ENCODE measurements at places on chromosomes 13 and 19.

- H3K27me3 ChIP-seq, result peaks cover 16% of the 10 kb centered on the region
- no peaks in the 10 kb centered on the region for H3K4me1 ChIP-seq
- no peaks in the 10 kb centered on the region for H3K36me3 ChIP-seq
- H3K4me3 ChIP-seq, result no peak overlapping the region
Observed at GRCh38 chr13:33202644-33203169, 82.8 kb downstream of the STARD13 start.

- DNase-seq, result no peak
- H3K27ac ChIP-seq, result no peak overlapping the region
- H3K27me3 ChIP-seq, result no peaks in the 10 kb centered on the region
- no peak overlapping the region for H3K4me3 ChIP-seq
- peaks cover 8% of the 10 kb centered on the region for H3K4me1 ChIP-seq
Observed at GRCh38 chr19:35784503-35785338, 9.4 kb downstream of the ARHGAP33 start.

GRCh38 chr13:74975111-74975510 is 506.9 kb downstream of the TBC1D4 start:
- peaks cover 31% of the 10 kb centered on the region for H3K27me3 ChIP-seq
- DNase-seq, result no peak
- no peak overlapping the region for H3K27ac ChIP-seq
- H3K4me3 ChIP-seq, result no peak overlapping the region

- DNase-seq, result no peak
- H3K4me3 ChIP-seq, result no peak overlapping the region
- H3K27ac ChIP-seq, result no peak overlapping the region
- H3K4me1 ChIP-seq, result no peaks in the 10 kb centered on the region
- H3K36me3 ChIP-seq, result no peaks in the 10 kb centered on the region
Observed at GRCh38 chr13:83508771-83509301, 373.4 kb downstream of the SLITRK1 start.

DNA sequence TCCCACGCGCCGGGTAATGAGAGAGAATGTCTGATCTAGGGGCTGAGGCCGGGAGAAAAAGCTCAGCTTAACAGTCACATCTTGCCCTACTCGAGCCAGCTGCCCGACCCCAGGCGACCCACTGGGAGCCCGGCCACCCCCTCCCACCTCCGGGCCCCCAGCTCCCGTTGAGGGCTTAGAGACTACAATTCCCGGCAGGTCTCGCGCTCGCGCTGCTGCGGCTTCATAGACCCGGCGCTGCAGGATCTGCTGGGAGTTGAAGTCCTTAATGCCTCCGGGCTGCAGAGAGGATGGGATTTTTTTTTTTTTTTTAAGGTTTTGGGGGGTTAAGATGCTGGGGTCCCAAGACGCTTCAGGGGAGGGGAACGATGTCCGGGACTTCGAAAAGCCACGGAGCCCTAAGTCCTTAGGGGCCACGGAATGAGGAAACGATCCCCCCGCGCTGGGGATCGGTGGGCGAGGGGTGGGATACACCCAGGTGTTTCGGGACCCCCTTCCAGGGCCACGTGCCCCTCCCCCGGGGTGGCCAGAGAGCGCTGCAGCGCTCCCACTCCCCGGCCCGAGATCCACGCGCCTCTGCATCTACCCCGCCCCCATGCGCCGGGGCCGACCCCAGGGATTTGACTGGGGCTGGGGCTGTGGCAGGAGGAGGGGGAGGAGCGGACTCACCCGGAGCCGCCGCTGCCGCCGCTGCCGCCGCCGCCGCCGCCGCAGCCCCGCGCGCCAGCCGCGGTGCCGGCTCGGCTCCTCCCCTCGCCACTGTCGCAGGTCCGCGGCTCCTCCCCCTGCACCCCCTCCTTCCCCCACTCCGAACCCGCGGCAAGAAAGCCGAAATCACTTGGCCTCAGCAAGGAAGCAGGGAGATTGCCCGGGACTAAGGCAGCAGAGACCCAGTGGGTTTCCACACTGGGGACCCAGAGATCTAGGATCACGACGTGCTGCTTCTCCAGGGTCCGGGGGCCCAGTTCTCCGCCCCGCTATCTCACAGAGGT is at the start of gene SYT3:
Gene SYT3 (minus strand): TSS at position 761 of the 992 bp plus-strand sequence. CDS start 2,470 bp downstream, outside the sequence.
- no peak for DNase-seq
- no peaks in the 10 kb centered on the region for H3K36me3 ChIP-seq
- H3K4me3 ChIP-seq, result peak within 1 kb of the TSS; percentile 50
- no peak within 1 kb of the TSS for H3K27ac ChIP-seq

GRCh38 chr13:21020176-21020575 is 41.2 kb downstream of the LATS2 start:
- H3K27ac ChIP-seq, result no peak overlapping the region
- H3K4me3 ChIP-seq, result no peak overlapping the region
- no peaks in the 10 kb centered on the region for H3K27me3 ChIP-seq
- DNase-seq, result no peak
- H3K4me1 ChIP-seq, result peaks cover 6% of the 10 kb centered on the region

DNA sequence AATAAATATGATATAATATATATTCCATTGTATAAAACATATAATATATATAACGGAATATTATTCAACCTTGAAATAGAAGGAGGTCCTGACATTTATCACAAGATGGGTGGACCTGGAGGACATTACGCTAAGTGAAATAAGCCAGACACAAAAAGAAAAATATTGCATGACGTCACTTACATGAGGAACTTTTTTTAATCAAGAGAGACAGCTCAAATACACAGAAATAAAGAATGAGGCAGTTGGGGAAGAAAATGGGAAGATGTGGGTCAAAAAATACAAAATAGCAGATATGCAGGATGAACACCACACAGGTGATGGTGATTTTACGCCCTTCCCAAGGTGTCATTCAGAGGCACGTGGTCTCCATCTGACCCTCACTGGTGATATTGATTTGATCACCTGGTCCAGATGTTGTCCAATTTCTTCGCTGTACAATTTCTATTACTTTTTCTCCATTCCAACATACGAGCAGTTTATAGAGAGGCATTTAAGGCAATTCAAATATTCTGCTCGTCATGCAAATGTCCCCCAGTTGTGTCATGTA is 513 bp upstream of the ZNF317 start:
- H3K27me3 ChIP-seq, result no peaks in the 10 kb centered on the region
- peak overlapping the region; percentile 98 for H3K4me3 ChIP-seq
- no peak for DNase-seq
- H3K27ac ChIP-seq, result peak overlapping the region; percentile 98

GRCh38 chr19:18441804-18442788 is 4.2 kb upstream of the ISYNA1 start:
- no peaks in the 10 kb centered on the region for H3K27me3 ChIP-seq
- peak overlapping the region; percentile 79 for H3K27ac ChIP-seq
- peaks cover 38% of the 10 kb centered on the region for H3K36me3 ChIP-seq
- peak overlapping the region; percentile 15 for H3K4me3 ChIP-seq
- no peak for DNase-seq
- H3K4me1 ChIP-seq, result peaks cover 29% of the 10 kb centered on the region

DNA sequence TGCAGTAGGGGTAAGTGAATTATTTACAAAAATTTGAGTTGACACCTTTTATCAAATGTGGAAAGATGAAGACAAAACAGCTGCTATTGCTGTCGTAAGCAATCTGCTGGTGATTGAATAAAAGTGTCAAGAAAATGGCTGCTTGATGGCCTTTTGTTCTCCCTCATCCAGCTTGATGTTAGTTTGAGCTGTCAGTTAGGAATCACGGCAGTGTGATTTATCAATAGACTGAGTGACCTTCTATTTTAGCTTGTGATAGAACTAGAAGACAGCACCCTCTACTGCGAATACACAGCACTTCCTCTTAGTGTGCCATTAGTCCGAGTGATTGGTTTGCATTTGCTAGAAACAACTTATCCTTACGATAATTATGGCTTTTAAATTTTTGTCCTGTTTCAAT is 76.3 kb downstream of the MZT1 start:
- no peak overlapping the region for H3K4me3 ChIP-seq
- DNase-seq, result no peak
- H3K27ac ChIP-seq, result no peak overlapping the region
- H3K36me3 ChIP-seq, result no peaks in the 10 kb centered on the region
- H3K27me3 ChIP-seq, result peaks cover 68% of the 10 kb centered on the region

GRCh38 chr13:50850445-50850844 is 7.0 kb upstream of the DLEU7 start:
- H3K4me3 ChIP-seq, result no peak overlapping the region
- H3K4me1 ChIP-seq, result peaks cover 8% of the 10 kb centered on the region
- no peak overlapping the region for H3K27ac ChIP-seq
- H3K36me3 ChIP-seq, result no peaks in the 10 kb centered on the region

DNA sequence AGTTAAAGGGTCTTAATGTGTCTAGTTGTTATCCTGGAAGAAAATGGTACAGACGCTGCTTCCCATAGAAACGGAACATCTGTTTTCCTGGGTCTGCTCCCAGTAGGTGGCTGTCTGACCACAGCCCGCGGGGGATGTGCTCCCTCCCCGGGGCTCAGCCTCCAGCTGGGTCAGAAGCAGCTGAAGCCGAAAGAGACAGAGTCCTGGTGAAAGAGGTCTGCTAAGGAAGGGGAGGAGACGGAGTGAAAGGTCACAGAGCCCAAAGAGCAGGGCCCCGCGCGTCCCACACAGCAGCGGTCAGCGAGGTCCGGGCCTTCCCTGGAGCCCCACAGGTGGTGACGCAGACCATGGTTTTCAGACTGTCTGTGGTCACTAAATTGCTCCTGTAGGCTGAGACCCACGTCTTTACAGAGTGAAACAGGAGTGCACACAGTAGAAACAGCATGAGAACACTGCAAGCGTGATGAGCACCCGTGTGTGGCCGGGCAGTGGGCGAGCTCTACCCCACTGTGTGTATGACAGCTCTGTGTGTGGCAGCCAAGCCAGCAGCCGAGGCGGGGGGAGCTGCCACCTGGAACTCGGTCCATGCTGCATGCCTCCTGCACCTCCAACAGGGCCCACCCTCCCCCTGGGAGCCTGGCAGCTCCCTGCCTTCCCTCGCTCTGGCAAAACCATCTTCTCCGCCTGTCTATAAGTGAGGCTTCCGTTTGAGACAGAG is 52.0 kb upstream of the C13orf46 start:
- peaks cover 48% of the 10 kb centered on the region for H3K36me3 ChIP-seq
- peak overlapping the region; percentile 49 for H3K27ac ChIP-seq
- peaks cover 14% of the 10 kb centered on the region for H3K4me1 ChIP-seq
- no peak for DNase-seq

- DNase-seq, result no peak
- no peaks in the 10 kb centered on the region for H3K36me3 ChIP-seq
- no peak overlapping the region for H3K4me3 ChIP-seq
Observed at GRCh38 chr19:7897292-7897691, 6.4 kb upstream of the MAP2K7 start.

DNA sequence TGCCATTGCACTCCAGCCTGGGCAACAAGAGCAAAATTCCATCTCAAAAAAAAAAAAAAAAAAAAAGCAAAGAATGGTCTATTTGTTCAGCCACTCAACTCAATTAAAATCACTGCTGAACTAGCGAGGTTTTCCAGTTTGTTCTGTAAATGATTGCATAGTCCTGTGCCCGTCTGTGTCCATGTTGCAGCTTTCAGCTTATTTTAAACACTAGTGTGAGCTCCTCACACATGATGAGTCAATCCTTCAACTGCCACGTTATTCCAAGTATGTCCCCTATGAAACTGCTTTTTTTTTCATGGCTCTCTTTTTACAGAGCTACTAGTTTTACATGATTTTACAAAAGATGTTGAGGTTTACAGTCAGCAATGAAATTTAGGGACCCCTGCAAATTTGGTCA is 12.2 kb downstream of the SUGP2 start:
- peaks cover 23% of the 10 kb centered on the region for H3K4me1 ChIP-seq
- peaks cover 60% of the 10 kb centered on the region for H3K36me3 ChIP-seq
- no peak overlapping the region for H3K27ac ChIP-seq
- DNase-seq, result no peak
- no peak overlapping the region for H3K4me3 ChIP-seq

DNA sequence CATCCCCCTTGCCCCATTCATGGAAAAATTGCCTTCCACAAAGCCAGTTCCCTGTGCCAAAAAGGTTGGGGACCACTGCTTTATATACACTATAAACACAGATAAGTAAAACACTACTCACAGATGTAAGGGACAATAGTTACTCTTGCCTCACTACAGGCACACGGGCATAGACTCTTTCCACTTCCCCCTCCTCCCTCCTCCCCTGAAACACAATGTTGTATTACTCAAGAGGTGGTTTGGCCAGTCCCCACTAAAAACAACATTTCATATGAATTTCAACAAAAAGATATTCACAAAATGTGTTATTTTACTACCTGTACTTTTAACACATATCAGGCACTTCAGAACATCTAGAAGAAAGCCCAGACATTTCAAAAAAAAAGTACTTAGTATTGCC is 45.1 kb downstream of the EPSTI1 start:
- H3K27me3 ChIP-seq, result no peaks in the 10 kb centered on the region
- no peak overlapping the region for H3K4me3 ChIP-seq
- DNase-seq, result no peak
- peaks cover 29% of the 10 kb centered on the region for H3K36me3 ChIP-seq

GRCh38 chr13:66933994-66934393 is 296.1 kb downstream of the PCDH9 start:
- H3K4me3 ChIP-seq, result no peak overlapping the region
- H3K4me1 ChIP-seq, result no peaks in the 10 kb centered on the region
- H3K36me3 ChIP-seq, result no peaks in the 10 kb centered on the region
- DNase-seq, result no peak
- no peaks in the 10 kb centered on the region for H3K27me3 ChIP-seq

DNA sequence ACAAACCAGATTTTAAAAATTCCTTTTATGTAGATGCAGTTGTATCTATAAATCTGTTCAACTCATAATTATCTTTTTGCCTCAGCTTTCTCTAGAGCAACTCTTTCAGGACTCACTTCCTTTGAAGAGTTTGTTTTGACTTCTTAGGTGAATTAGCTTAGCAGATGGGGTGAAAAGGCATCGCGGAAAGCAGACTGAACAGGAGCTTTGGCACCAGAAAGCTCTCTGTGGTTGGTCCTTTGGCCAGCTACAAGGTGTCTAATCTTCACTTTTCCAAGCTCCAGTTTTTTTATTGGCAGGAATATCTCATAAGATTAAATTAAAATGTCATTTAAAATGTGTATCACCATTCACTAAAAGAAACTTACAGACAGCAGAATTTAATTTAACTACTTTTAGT is 60.6 kb upstream of the KLF12 start:
- H3K27ac ChIP-seq, result no peak overlapping the region
- peaks cover 17% of the 10 kb centered on the region for H3K4me1 ChIP-seq
- H3K4me3 ChIP-seq, result no peak overlapping the region
- no peak for DNase-seq
- H3K27me3 ChIP-seq, result no peaks in the 10 kb centered on the region

GRCh38 chr19:30155381-30156200 is 213.6 kb downstream of the URI1 start:
- H3K27me3 ChIP-seq, result peaks cover 24% of the 10 kb centered on the region
- H3K36me3 ChIP-seq, result no peaks in the 10 kb centered on the region
- H3K4me1 ChIP-seq, result no peaks in the 10 kb centered on the region
- no peak for DNase-seq
- no peak overlapping the region for H3K4me3 ChIP-seq

DNA sequence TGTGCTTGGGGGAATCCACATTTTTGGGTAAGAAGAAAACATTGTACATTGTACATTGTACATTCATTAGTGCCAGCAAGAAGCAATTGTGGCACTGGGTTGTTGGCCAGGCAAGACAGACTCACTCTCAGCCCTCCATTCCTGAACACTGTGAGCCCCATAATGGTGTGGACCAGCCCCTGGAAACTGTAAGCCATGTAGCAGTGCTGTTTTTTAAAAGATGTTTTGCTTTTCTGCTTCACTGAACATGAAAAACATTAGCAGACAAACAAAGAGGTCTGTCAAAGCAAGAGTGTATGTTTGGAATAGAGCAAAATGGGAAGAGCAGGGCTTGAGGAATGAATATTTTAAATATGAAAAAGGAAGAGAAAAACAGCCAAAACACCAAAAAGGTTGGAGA is 39.1 kb upstream of the IL17D start:
- H3K27ac ChIP-seq, result no peak overlapping the region
- DNase-seq, result no peak
- H3K36me3 ChIP-seq, result peaks cover 4% of the 10 kb centered on the region
- no peak overlapping the region for H3K4me3 ChIP-seq
- H3K4me1 ChIP-seq, result no peaks in the 10 kb centered on the region
